ENCODE measurements at places on chromosomes 6 and 20. TPM values are rescaled to one million over a fixed set of nuclear protein-coding genes. Genes with fewer than 3 reads are reported as not detected.

Gene LY86
- not detected for total RNA-seq

Gene C6orf58
- total RNA-seq = not detected

Gene MUC22
- not detected for total RNA-seq

Gene LY6G6C
- not detected for total RNA-seq

Gene CST3
- total RNA-seq = 209 TPM

Gene LST1
- not detected for total RNA-seq

Gene MAPK14
- 42.2 TPM for total RNA-seq

Gene TTLL9
- total RNA-seq = not detected

Gene GHRH
- total RNA-seq = not detected

Gene GCNT2
- total RNA-seq = 8.4 TPM

Gene NMBR
- total RNA-seq = not detected

Gene MCHR2
- total RNA-seq = not detected

Gene FOXC1
- 6.2 TPM for total RNA-seq

Gene DNPH1
- 43.7 TPM for total RNA-seq

Gene PPP1R14C
- total RNA-seq = 89.9 TPM

Gene FAM162B
- not detected for total RNA-seq

Gene DEFB124
- not detected for total RNA-seq

Gene CTCFL
- not detected for total RNA-seq

Gene MRAP2
- total RNA-seq = 0.21 TPM

Gene GJE1
- total RNA-seq = not detected

Gene GRM4
- total RNA-seq = not detected

Gene FOXO3
- 45.5 TPM for total RNA-seq

Gene MROH8
- under 0.01 TPM for total RNA-seq

Gene EYA2
- total RNA-seq = 2.9 TPM

Gene C20orf202
- not detected for total RNA-seq

Gene CALHM4
- total RNA-seq = not detected

Gene DAAM2
- total RNA-seq = 0.24 TPM

Gene PFDN4
- 101 TPM for total RNA-seq

Gene SNAP25
- not detected for total RNA-seq

Gene GLYATL3
- total RNA-seq = not detected

Gene RNF182
- total RNA-seq = 1.4 TPM

Gene MICB
- 4.7 TPM for total RNA-seq

Gene OR2J2
- total RNA-seq = not detected

Gene ZDHHC14
- total RNA-seq = 2.1 TPM

Gene ZNF391
- total RNA-seq = 0.64 TPM

Gene AVP
- not detected for total RNA-seq

Gene PRRT1
- not detected for total RNA-seq

Gene PGC
- not detected for total RNA-seq

Gene PAX1
- total RNA-seq = not detected

Gene PLN
- total RNA-seq = not detected

Gene SCRT2
- not detected for total RNA-seq

Gene VEGFA
- 209 TPM for total RNA-seq

Gene ENPP5
- total RNA-seq = 1.1 TPM

Gene COL19A1
- not detected for total RNA-seq

Gene CRISP2
- total RNA-seq = not detected

Gene KCNQ5
- 0.96 TPM for total RNA-seq

Gene TRIM40
- total RNA-seq = not detected

Gene TPD52L1
- 121 TPM for total RNA-seq

Gene ZNF311
- total RNA-seq = 0.96 TPM

Gene AGPAT4
- total RNA-seq = 9.9 TPM

Gene HLA-C
- 310 TPM for total RNA-seq

All from tracheal epithelial cell (primary cell).